Stimulated activated CD4-positive, alpha-beta T cell treated with anti-CD3 and anti-CD28 coated beads, Interleukin-1b, Interleukin-23, amount 100 ng/mL, for 1 hour (primary cell): ENCODE measurements at places on chromosomes 7 and 10.

- no peak for DNase-seq
These were observed 108.6 kb upstream of the ABI1 start for GRCh38 chr10:26969145-26969926.

- DNase-seq = no peak
These were observed 18.8 kb upstream of the MINDY3 start for GRCh38 chr10:15879058-15879457.

DNA sequence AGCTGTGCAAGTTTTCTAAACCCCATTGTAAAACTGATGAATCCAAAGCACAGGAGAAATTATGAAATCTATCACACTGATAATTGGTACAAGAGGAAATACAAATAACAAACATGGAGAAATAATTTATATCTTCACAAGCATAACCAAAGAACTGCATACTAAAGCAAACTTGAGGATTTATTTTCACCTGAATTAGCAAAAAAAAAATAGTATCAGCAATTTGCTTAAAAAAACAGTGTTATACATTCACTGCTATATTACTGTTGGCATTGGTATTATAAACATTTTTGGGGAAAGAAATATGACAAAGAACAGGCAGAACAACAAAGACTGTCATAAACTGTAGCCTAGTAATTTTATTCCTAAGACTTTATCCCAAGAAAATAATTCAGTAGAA is 230.8 kb upstream of the NRP1 start:
- no peak for DNase-seq

DNA sequence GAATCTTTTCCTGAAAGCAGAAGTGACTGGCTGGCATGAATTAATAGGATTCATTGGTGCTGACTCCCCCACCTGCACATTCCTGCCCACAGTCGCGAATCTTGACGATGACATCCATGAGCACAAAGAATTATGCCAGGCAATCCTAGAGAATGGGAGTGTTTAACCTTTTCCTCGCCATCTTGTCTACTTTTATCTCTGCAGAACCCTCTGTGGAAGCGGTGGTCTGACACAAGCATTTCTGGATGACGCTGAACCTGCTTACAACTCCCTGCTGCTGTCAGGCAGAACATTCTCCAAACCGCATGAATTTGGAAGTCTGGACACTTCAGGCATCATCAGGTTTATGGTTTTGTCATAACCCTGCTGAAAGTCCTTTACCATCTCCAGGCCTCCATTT is 36.5 kb downstream of the KLF6 start:
- no peak for DNase-seq

GRCh38 chr7:15561835-15562234 is at the start of gene AGMO:
Gene AGMO, minus strand, starts transcription at chr7:15562015.
- DNase-seq = no peak

DNA sequence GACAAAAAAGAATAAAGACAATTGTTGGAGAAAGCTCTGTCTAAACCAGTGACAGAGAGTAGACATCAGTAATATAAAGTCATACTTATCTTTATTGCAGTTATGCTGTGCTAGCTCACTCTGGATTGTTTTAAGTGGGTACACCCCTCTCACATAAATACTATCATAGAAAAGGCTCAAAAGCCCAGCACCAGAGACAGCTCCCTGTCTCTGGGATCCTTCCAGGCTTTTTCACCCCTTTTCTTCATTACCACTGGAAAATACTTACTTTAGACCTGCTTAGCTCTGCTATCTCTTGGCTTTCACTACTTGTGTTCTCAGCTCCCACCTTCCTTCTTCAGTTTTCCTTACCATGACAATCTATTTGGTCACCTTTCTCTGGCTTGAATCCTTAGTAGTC is 259.1 kb upstream of the MINDY3 start:
- DNase-seq = no peak

- no peak for DNase-seq
These were observed 49.9 kb upstream of the NANOS1 start for GRCh38 chr10:118979661-118980060.

- no peak for DNase-seq
These were observed 109.3 kb downstream of the TCF7L2 start for GRCh38 chr10:113059371-113059780.

- DNase-seq = no peak
These were observed 266.9 kb upstream of the NFE2L3 start for GRCh38 chr7:25885057-25885576.
